Nucleus accumbens (tissue), 56 donors: ENCODE measurements at places on chromosomes 7 and 10.

GRCh38 chr7:30963842-30964241 lies at the start of gene GHRHR:
Gene GHRHR, plus strand, starts transcription at chr7:30963953. Its CDS starts 116 bp downstream, at chr7:30964069.
- DNase-seq = no peak

- no peak for DNase-seq
Observed at GRCh38 chr10:22219308-22219707, 1.5 kb upstream of the EBLN1 start.

GRCh38 chr10:73859428-73859783 lies 14.9 kb downstream of the CAMK2G start:
- no peak for DNase-seq

DNA sequence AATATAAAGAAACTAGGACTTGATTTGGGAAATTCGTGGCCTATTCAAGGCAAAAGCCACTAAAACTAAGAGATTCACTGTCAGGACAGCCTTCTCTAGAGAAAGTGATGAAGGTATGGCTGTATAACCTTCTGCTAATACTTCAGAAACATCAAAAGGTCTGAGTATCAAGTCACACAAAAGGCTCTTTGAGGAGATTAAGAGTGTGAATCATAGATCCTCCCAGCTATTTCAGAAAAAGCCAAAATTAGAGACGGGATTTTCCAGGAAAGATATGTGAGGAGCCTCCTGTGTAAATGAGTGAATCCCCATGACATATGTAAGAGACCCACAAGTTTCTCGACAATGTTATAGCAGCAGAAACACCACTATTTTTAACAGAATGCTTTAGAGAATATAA lies 56.2 kb downstream of the UBE3C start:
- DNase-seq = no peak

DNA sequence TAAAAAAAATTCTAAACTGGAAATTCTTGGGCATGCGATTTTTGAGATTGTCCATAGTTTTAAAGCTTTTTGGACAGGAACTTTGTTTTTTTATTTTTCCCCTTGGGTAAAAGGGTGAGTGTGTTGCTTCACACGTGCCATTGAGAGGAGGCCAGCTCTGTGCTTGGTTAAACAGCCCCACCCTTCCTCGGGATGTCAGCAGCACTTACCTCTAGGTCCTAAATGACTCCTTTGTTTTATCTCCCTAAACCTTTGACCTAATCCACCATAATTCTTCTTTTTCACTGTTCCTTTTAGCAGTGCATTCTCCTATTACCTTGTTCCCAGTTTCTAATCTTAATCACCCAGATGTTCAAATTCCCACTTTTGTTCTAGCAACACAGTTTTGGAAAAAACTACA lies 83.5 kb downstream of the SEMA3D start:
- DNase-seq = no peak

- DNase-seq = no peak
Observed at GRCh38 chr10:72875250-72876055, 18.1 kb upstream of the OIT3 start.

DNA sequence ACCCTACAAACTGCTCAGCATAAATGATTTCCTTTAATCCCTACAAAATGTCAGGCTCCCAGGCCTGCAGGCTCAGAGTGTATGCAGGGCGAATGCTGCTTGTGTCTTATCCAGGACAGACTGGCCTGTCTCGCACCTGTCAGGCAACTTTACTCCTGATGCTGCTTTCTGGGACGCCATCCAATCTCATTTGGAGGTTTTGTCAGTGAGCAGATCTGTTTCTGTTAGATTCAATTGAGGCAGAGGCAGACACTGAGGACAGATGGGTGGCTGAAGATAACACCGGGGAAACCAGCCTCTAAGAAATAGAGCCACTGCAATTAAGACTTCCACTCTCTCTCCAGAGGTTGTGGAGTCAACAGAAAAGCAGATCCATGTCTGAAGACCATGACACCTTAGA lies 115.6 kb downstream of the DPP6 start:
- no peak for DNase-seq

DNA sequence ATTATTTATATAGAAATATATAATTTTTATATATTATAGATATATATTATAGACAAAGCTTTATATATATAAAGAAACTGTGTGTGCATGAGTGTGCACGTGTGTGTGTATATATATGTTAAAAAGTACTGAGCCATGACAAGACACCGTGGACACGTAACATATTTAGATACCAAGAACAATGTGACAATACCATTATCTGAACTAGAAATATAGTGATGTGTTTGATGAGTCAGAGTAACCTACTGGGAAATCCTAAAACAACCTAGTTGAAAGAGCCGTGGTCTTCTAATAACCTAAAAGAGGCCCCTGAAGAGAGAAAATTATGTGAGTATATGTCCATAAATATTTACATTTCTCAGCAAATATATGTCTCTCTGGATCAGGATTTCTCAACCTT lies 50.7 kb upstream of the ITGB8 start:
- no peak for DNase-seq

DNA sequence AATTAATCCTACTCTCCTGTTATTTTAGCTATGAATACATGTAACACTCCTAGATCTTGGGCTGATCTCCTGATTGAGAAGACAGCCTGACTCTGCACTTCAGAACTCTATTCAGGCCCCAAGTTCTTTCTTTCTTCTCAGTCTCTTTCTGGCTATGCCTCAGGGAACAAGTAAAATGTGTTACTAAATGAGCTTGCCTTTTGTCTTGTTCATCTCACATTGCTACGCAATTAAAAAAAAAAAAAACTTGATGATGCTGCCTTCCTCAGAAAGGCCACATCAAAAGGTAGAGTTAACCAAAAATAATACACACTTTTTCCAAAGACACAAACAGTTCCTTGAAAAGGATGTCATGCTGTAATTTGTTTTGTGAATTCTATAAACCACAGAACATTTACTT lies 258.1 kb downstream of the TWIST1 start:
- no peak for DNase-seq

GRCh38 chr7:149791-150636 lies 42.4 kb upstream of the FAM20C start:
- DNase-seq = no peak

DNA sequence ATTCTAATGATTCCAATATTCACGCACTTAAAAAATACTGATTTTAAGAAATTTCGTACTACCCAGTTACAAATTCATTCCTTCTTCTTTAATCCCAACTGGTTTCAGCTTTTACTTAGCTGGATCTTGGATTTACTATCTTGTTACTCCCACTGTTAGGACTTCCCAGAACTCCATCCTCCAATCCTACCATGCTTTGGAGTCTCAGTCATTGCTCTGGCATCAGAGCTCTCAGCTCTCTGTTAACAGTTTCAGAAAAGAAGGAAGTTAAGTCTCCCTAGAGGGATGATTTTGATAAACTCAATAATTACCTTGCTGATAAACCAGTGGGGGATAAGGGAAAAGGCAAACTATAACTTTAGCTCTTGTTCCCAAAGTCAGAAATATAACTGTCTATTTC lies 9.5 kb downstream of the PPA1 start:
- no peak for DNase-seq

- no peak for DNase-seq
Observed at GRCh38 chr7:116521046-116521664, 3.7 kb upstream of the CAV1 start.

DNA sequence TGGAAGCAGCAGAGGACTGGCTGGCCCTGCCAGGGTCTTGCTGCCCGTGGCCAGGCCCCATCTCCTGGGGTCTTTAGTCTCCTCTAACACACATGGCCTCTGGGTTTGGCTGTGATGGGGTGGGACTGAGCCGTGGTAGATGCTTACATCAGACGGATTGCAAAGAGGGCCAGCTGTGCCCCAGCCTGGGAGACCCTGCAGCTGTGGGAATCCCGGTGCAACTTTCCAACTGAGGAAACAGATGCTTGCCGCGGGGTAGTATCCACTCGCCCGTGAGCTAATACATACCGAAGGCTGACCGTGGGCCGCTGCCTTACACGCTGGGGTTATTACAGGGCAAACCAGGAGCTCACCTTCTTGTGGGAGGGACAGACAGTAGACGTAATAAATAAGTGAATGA lies 24.1 kb upstream of the SH2B2 start:
- DNase-seq = no peak

DNA sequence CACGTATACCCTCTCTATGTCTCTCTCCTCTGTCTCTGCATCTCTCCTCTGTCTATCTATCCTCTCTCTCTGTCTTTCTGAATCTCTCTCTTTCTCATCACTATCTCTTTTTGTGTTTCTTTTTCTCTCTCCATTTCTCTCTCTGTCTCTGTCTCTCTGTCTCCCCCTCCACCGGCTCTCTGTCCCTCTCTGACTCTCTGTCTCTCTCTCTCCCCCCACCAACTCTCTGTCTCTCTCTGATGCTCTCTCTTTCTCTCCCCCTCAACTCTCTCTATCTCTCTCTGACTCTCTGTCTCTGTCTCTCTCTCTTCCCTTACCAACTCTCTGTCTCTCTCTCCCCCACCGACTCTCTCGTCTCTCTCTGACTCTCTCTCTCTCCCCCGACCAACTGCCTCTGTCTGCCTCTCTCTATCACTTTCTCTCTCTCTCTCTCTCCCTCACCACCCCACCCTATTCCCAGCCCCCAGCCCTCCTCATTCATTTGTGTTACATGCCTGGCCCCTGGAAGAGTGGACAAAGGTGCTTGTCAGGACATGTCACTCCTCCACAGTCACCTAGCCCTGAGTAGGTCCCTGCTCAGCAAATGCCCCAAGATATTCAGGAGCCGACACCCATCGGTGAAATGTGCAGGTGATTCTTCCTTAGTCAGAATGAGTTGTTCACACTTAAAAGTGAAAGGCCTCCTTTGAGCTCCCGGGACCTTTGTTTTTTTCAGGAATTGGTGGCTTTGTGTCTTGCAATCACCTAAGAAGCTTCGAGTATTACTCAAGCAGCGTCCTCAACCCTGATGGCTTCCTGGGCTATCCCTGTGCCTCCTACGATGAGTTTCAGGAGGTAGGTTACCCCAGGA lies 13.6 kb downstream of the PNLIPRP2 start:
- DNase-seq = no peak

DNA sequence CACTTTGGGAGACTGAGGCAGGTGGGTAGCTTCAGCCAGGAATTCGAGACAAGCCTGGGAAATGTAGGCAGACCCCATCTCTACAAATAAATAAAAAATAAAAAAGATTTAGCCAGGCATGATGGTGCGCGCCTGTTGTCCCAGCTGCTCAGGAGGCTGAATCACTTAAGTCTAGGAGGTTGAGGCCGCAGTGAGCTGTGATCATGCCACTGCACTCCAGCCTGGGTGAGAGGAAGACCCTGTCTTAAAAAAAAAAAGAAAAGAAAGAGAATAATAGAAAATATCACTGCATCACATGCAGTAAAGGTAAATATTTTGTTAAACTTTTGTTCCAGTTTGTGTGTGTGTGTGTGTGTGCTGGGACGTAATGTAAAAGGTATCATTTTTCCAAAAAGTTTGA lies 3.0 kb downstream of the STRIP2 start:
- no peak for DNase-seq

DNA sequence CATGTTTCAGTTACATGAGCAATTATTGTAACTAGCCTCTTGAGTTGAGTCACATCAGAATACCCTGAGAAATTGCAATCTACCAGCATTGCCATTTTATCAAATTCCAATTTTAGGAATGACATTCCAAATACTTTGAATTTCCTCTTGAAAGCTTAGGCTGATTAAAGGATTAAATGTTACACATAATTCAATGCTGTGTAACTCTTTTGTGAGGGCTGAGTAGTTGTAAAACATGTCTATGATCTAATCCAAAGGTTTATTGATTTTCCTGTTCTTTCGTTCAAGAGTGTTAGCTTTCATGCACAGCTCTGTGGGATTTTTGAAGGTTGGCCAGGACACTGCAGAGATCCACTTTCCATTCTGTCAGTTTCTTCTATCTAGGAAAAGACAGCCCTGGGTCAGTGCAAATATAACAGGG lies 193.1 kb downstream of the SORCS1 start:
- DNase-seq = no peak

DNA sequence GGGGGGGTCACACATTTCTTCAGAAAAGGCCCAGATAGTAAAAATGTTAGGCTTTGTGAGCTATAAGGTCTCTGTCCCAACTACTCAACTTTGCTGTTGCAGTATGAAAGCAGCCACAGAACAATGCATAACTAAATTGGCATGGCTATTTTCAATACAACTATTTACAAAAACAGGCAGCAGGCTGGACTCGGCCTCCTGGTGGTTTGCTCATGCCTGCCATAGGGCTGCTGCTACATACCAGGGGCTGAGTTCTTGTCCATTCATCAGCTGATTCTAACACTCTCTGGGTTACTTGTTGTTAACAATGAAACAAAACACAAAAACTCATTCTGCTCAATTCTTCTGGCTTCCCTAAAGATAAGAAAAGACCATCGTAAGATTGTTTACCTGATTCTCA lies 109.4 kb upstream of the ADAM12 start:
- DNase-seq = no peak

DNA sequence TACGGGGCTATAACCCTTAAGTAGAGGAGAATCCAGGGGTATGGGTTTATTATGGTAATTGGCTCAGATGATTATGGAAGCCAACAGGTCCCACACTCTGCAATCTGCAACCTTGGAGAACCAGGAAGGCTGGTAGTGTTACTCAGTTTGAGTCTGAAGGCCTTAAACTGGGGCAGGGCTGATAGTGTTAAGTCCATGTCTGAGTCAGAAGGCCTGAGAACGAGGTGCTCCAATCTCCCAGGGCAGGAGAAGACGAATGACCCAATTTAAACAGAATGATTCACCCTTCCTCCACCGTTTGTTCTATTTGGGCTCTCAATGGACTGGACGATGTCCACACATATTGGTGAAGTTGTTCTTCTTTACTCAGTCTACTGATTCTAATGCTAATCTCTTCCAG lies 244.5 kb upstream of the PTER start:
- no peak for DNase-seq

DNA sequence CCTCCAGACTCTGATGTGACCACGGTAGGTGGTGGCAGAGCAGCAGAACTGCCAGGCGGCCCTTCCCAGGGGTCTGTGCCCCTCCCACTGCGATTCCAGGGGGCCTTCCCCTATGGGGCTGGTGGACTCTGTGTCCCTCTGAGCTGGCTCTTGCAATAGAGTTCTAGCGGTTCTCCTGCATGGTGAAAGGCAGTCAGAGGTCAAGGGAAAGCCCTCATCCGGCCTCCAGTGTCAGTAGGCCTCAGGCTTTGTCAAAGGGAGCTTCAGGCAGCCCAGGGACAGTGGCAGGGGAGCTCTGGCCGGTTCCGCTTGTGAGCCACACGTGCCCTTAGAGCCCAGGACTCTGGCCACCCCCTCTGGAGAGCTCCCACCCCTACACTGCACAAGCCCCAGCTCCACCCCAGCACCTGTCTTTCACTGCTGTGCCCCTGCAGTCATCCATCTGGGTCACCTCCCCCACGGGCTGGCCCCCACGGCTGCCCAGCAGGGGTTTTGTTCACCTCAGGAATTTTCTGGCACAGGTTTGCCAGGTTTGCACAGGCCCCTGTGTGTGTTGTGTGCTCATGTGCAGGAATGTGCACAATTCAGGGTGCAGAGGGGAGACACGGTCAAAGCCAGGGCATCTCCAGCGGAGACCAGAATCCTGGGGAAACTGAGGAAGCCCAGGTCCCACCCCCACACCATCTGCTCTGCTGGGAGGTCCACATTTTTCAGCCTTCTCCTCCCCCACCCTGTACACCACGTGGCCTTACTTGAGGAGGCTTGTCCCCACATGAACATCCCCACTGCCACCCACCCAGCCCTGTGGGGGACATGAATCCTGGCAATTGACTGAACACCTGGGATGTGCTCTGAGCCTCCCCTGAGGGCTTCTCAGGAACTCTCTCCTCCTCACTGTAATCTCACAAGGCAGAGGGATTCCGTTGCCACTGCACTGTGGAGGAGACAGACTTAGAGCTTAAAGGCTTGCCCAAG lies 23.8 kb downstream of the C10orf105 start:
- no peak for DNase-seq

- DNase-seq = no peak
Observed at GRCh38 chr10:46272863-46273415, 13.9 kb upstream of the ANTXRL start.
